Karpas-422 (cell line): ENCODE measurements at places on chromosomes 4 and X. TPM values are rescaled to one million over a fixed set of nuclear protein-coding genes. Genes with fewer than 3 reads are reported as not detected.
A peak's percentile ranks its signal among the peaks of the same experiment; 100 is the strongest.

DNA sequence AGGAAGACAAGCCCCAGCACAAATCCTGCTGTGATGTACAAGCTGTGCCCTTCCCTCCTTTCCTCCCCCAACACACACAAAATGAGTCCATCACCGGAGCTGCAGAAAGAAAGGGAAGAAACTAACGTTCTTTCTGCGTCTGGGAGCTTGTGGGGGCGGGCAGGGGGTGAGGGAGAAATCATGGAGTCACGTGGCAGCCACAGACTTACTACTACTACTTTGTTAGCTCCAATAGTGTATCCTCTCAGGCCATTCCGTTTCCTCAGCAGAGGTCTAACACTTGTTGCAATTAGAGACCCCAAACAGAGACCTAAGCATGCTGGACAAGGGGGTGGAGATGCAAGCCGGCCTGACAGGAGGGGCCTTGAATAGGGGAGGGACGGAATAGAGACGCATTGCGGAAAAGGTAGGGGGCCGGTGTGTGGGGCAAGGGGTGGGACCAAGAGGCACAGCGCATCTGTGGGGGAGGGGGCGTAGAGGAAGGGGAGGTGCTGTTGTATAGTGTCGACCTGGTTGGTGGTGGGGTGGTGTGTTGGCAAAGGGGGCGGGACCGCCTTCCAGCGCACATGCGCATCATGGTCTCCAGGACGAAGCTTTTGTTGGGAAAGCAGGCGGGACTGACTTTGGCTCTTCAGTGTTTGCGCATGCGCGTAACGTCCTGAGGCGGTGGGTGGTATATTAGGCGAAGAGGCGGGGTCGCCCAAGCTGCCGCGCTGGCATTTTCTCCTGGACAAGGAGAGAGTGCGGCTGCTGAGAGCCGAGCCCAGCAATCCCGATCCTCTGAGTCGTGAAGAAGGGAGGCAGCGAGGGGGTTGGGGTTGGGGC, at the start of gene MAGED1:
Gene MAGED1 (plus strand): TSS at position 703 of the 825 bp plus-strand sequence. CDS start 682 bp downstream, outside the sequence.
- H3K27ac ChIP-seq = peak within 1 kb of the TSS; percentile 90
- peak; percentile 96 for DNase-seq
- no peaks in the 10 kb centered on the region for H3K27me3 ChIP-seq
- H3K4me1 ChIP-seq = peaks cover 38% of the 10 kb centered on the region

DNA sequence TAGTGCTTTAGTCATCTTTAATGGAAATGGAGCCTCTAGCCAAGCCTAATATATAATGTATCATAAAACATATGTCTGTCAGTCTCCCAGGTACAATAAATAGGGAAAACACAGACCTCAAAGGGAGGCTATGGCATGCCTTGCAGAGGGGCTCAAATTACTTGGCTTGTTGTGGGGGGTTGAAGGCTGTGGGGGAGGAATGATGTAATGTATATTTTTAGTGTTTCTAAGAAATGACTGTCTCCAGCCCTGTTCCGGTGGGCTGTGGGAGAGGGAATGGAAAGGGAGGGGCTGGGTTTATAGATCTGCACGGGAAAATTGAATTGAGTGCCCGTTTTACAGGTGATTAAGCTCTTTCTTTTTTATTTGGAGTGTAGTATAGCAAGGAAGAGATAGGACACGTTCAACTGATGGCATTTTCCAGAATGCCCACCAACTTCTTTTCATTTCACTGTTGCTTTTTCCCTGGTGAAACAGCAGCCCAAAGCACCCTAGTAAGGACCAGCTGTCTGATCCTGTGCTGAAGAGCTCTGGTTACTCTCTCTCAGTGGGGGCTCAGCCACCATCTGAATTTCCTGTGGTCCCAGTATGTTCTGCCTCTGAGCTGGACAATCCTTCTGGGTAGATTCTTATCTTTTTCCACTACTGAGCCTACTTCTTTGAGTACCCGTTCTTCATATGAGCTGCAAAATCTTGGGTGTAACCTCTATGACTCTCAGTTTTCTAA, 220.7 kb upstream of the CASK start:
- no peaks in the 10 kb centered on the region for H3K4me1 ChIP-seq
- DNase-seq = no peak
- H3K27ac ChIP-seq = no peak overlapping the region

DNA sequence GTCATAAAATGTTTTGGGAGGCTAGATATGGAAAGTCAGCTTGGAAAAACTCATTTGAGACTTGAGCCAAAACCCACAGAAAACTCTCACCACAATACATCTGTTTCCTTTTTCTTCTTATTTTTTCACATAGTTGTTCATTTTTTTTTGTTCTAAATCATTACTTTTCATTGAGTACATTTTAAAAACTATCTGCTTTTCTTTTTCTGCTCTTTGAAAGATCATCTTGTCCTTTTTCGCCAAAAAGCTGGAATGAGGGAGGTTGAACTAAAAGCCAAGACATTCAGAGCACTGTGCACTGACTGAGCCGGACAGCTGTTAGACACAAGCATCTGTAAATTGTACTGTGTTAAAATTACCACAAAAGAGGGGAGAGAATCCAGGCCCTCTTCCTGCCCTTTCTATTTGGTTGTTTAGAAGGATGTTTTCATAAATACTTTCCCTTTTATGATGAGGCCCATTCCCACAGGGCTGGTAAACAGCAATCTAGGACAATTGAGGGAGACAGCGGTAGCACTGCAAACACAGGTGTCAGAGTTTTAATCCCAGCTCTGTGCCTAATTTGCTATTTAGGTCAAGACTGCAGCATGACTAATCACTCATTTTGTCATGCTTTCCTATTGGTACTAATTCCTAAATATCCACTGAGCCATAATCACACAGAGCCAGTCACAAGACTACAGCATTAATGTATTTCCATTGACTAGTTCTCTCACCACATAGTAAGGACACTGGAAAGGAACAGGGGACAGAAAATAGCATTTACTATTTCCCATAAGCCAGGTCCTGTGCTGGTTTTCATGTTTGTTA, 7.3 kb upstream of the RNF150 start:
- no peak overlapping the region for H3K4me3 ChIP-seq
- H3K4me1 ChIP-seq = no peaks in the 10 kb centered on the region
- H3K27ac ChIP-seq = no peak overlapping the region
- no peak for DNase-seq
- no peaks in the 10 kb centered on the region for H3K27me3 ChIP-seq

GRCh38 chrX:129759576-129760061, 20.1 kb upstream of the SASH3 start:
- no peaks in the 10 kb centered on the region for H3K36me3 ChIP-seq
- H3K4me1 ChIP-seq = peaks cover 17% of the 10 kb centered on the region
- DNase-seq = no peak
- no peak overlapping the region for H3K4me3 ChIP-seq

DNA sequence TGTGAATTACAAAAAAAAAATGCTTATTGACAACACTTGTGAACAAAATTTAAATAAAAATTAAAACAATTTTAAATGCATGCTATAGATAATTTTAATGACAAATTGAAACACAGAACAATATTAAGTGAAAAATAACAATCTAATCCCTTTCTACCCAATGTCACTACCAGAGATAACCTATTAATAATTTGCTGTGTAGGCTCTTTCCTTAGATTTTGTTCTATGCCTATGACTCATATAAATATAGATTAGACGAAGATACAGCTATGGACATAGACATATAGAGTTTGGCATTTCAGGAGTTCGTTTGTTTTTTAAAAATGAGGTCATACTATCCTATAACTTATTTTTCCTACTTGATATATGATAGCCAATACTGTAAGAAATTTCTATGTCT, 18.1 kb downstream of the PLAC8 start:
- no peaks in the 10 kb centered on the region for H3K4me1 ChIP-seq
- no peaks in the 10 kb centered on the region for H3K36me3 ChIP-seq
- H3K27ac ChIP-seq = no peak overlapping the region
- H3K4me3 ChIP-seq = no peak overlapping the region
- DNase-seq = no peak

The CLDN22 gene
- not detected in 2 replicates for total RNA-seq

The TRAM1L1 gene
- total RNA-seq = not detected in 2 replicates

DNA sequence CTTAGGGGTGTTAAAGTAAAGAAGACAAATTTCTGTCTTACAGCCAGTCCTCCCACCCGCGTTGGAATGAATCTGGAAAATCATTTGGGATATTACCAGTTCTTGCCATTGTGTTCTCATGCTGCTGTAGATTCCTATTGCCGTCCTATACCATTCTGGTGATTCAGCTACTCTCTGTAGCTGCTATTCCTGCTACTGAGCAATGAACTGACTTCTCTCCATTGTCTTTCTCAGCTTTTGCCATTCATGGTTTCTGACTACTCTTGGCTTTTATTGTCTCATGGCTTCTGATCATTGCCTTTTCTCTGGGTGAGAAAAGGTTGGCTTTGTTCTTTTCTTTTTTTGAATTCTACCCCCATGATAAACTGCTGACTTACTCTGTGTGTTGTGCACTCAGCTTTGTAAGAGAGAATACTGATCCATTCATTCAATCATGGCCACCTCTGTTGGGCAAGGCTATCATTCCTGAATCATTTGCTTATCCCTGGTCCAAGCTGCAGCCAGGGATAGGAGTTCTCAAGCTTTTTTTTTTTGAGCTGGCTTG, 27.7 kb upstream of the METAP1 start:
- H3K27me3 ChIP-seq = no peaks in the 10 kb centered on the region
- no peak for DNase-seq
- no peaks in the 10 kb centered on the region for H3K36me3 ChIP-seq
- peaks cover 22% of the 10 kb centered on the region for H3K4me1 ChIP-seq

GRCh38 chrX:55710701-55711100, 6.8 kb upstream of the RRAGB start:
- H3K27ac ChIP-seq = no peak overlapping the region
- no peaks in the 10 kb centered on the region for H3K36me3 ChIP-seq
- H3K4me3 ChIP-seq = no peak overlapping the region
- DNase-seq = no peak
- H3K4me1 ChIP-seq = no peaks in the 10 kb centered on the region

DNA sequence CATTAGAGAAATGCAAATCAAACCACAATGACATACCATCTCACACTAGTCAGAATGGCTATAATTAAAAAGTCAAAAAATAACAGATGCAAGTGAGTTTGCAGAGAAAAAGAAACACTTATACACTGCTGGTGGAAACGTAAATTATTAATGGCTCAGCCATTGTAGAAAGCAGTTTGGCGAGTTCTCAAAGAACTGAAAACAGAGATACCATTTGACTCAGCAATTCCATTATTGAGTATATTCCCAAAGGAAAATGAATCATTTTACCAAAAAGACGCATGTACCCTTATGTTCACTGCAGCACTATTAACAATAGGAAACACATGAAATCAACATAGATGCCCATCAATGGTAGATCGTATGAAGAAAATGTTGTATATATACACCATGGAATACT, 75.0 kb downstream of the NAA11 start:
- H3K27me3 ChIP-seq = no peaks in the 10 kb centered on the region
- H3K36me3 ChIP-seq = no peaks in the 10 kb centered on the region
- H3K27ac ChIP-seq = no peak overlapping the region
- no peak overlapping the region for H3K4me3 ChIP-seq
- no peaks in the 10 kb centered on the region for H3K4me1 ChIP-seq

GRCh38 chrX:69177511-69178162, 12.4 kb upstream of the PJA1 start:
- no peak for DNase-seq
- H3K36me3 ChIP-seq = no peaks in the 10 kb centered on the region
- H3K27ac ChIP-seq = no peak overlapping the region
- no peak overlapping the region for H3K4me3 ChIP-seq
- no peaks in the 10 kb centered on the region for H3K27me3 ChIP-seq
- H3K4me1 ChIP-seq = no peaks in the 10 kb centered on the region

GRCh38 chrX:7926501-7926900, 712 bp downstream of the PNPLA4 start:
- H3K36me3 ChIP-seq = no peaks in the 10 kb centered on the region
- no peaks in the 10 kb centered on the region for H3K27me3 ChIP-seq
- peak overlapping the region; percentile 95 for H3K4me3 ChIP-seq
- DNase-seq = no peak

The CACNA1F gene
- not detected in 2 replicates for total RNA-seq

- H3K27ac ChIP-seq = peak overlapping the region; percentile 69; the same call in 1 of the 2 replicates
- H3K4me1 ChIP-seq = peaks cover 41% of the 10 kb centered on the region
- no peaks in the 10 kb centered on the region for H3K36me3 ChIP-seq
- peak overlapping the region; percentile 47; the same call in 1 of the 2 replicates for H3K4me3 ChIP-seq
- no peak for DNase-seq
These were observed 49.5 kb downstream of the STX18 start for GRCh38 chr4:4492161-4492847.

The NUDT11 gene
- not detected in 2 replicates for total RNA-seq
